ENCODE measurements at places on chromosomes 11 and 22.

GRCh38 chr11:47201015-47201414, 13.8 kb upstream of the DDB2 start:
- H3K4me1 ChIP-seq: no peaks in the 10 kb centered on the region
- no peak overlapping the region for H3K4me3 ChIP-seq
- H3K27ac ChIP-seq: no peak overlapping the region
- no peaks in the 10 kb centered on the region for H3K27me3 ChIP-seq
- DNase-seq: no peak
- no peaks in the 10 kb centered on the region for H3K36me3 ChIP-seq

DNA sequence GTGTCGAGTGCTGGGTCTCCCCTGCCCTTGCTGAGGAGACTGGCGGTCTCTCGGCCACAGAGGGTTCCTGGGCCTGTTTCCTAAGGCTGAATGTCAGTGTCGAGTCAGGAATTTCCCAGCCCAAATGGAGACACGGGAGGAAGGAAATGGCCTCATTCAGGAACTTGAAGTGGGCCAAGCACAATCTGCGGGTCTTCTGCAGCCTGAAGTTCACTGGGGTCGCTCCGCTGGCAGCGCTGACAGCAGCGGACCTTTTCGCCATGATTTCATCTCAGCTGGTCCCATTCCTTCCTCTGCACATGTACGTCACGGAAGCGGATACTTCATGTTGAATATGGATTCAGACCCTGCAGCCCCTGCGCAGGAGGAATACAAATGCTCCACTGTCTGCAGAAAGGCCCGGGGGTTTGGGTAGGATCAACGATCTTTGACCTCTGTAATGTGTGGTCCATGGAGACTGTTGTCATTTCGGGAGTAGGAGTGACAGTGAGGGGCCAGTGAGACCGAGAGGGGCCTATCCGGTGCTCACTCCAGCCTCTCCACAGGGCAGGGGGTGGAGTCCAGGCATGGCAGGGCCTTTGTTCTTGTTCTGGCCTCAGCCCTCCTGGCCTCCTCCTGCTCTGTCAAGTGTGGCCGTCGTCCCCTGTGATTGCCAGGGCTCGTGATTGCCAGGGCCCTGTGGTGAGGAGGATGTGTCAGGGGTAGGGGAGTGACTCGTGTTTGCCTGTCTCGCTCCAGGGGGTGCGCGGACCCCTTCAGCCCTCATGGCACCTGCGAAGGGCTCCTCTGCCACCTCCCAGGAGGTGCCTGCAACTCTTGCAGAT, 402.3 kb downstream of the TBC1D22A start:
- DNase-seq: peak; percentile 26
- H3K27ac ChIP-seq: peak overlapping the region; percentile 81
- no peaks in the 10 kb centered on the region for H3K4me1 ChIP-seq
- no peak overlapping the region for H3K4me3 ChIP-seq
- H3K36me3 ChIP-seq: no peaks in the 10 kb centered on the region

GRCh38 chr11:92149996-92150395, 74.6 kb upstream of the FAT3 start:
- no peak for DNase-seq
- no peak overlapping the region for H3K27ac ChIP-seq

GRCh38 chr22:17548010-17548755, 15.1 kb upstream of the SLC25A18 start:
- no peak for DNase-seq
- H3K4me1 ChIP-seq: no peaks in the 10 kb centered on the region
- peaks cover 83% of the 10 kb centered on the region for H3K36me3 ChIP-seq
- H3K4me3 ChIP-seq: no peak overlapping the region
- no peaks in the 10 kb centered on the region for H3K27me3 ChIP-seq

GRCh38 chr11:61079416-61080150, 22.7 kb upstream of the CD5 start:
- no peaks in the 10 kb centered on the region for H3K27me3 ChIP-seq
- H3K27ac ChIP-seq: no peak overlapping the region
- H3K36me3 ChIP-seq: no peaks in the 10 kb centered on the region
- DNase-seq: no peak
- H3K4me1 ChIP-seq: no peaks in the 10 kb centered on the region

- H3K27me3 ChIP-seq: no peaks in the 10 kb centered on the region
- H3K4me3 ChIP-seq: no peak overlapping the region
- no peaks in the 10 kb centered on the region for H3K36me3 ChIP-seq
- no peak overlapping the region for H3K27ac ChIP-seq
- DNase-seq: no peak
- peaks cover 18% of the 10 kb centered on the region for H3K4me1 ChIP-seq
These were observed 14.0 kb upstream of the EHD1 start for GRCh38 chr11:64892411-64892831.
